Ovary (tissue), 10 donors: ENCODE measurements at places on chromosomes 2 and 18. TPM values are rescaled to one million over a fixed set of nuclear protein-coding genes. Genes with fewer than 3 reads are reported as not detected.

Gene POTEJ
- total RNA-seq, result not detected

Gene CCDC74B
- total RNA-seq, result 5.3 TPM

Gene ZAP70
- 0.45 TPM for total RNA-seq

Gene EVX2
- total RNA-seq, result not detected

DNA sequence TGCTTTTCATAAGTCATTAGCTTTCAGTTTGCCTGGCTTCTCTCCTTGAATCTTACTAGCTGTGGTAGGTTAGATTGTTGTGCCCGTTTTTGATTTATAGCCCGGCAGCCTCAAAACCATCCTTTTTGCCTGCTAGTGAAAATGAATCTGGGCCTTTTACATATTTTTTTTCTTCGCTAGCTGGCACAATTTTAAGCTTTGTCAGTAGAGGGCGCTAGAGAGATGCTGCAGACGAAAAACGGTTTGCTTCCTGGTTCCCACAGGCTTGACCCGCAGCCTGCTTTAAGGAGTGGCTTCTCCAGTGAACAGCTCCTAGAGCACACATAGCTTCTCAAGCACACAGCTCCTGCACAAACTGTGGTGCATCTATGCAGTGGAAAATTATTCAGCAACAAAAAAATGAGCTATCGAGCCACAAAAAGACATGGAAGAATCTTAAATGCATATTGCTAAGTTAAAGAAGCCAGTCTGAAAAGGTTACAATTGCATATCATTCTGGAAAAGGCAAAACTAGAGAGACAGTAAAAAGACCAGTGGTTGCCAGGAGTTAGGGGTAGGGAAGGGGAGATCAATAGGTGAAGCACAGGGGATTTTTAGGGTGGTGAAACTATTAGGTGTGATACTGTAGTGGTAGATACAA is 47.9 kb downstream of the E2F6 start:
- H3K36me3 ChIP-seq, result no peaks in the 10 kb centered on the region
- DNase-seq, result no peak
- H3K27me3 ChIP-seq, result no peaks in the 10 kb centered on the region
- no peak overlapping the region for H3K4me3 ChIP-seq
- H3K4me1 ChIP-seq, result peaks cover 15% of the 10 kb centered on the region

DNA sequence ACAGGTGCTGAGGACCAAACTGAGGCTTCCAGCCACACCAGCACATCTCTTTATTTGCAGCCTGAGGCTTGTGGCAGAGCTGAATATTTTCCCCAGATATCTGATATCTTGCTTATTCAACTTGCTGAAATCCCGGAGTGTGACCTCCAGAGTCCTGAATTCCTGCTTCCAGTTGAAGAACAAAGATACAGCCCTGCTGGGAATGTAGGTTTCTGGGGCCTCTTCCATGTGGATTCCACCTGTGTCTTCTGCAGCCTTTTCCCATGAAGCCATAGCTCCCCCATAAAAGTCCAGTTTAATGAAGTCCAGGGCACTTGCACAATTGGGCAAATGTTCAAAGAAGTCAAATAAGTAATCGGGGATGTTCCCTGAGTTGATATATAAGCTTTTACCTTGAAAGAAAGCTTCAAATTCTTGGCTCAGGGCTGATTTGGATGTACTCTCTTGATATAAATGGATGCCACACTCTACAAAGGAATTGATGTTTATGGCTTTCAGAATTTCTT is 14.9 kb downstream of the NLRC4 start:
- H3K4me1 ChIP-seq, result no peaks in the 10 kb centered on the region
- no peaks in the 10 kb centered on the region for H3K36me3 ChIP-seq
- DNase-seq, result no peak
